ENCODE measurements at places on chromosomes 12 and 14.

DNA sequence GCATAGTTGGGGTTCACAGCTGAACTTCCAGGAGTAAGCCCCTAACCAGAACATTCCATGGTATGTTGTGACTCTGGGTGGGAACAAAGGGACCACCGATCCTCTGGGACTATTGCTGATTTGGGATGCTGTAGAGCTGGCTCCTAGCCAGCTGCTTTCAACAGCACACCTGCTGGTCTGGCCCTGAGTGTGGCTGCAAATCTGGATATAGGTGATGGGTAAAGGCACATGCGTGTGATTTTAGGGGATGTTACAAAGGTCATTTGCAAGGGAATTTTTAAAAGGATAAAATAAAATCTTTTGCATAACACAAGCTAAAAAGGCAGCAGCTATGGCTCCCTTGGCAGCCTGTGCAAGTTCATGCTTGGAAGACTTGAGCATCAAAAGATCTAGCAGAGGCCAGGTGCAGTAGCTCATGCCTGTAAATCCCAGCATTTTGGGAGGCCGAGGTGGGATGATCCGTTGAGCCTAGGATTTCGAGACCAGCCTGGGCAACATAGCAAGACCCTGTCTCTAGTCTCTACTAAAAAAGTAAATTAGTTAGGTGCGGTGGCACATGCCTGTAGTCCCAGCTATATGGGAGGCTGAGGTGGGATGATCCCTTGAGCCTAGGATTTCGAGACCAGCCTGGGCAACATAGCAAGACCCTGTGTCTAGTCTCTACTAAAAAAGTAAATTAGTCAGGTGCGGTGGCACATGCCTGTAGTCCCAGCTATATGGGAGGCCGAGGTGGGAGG is 1.6 kb downstream of the ALDH2 start:
- no peak for DNase-seq

DNA sequence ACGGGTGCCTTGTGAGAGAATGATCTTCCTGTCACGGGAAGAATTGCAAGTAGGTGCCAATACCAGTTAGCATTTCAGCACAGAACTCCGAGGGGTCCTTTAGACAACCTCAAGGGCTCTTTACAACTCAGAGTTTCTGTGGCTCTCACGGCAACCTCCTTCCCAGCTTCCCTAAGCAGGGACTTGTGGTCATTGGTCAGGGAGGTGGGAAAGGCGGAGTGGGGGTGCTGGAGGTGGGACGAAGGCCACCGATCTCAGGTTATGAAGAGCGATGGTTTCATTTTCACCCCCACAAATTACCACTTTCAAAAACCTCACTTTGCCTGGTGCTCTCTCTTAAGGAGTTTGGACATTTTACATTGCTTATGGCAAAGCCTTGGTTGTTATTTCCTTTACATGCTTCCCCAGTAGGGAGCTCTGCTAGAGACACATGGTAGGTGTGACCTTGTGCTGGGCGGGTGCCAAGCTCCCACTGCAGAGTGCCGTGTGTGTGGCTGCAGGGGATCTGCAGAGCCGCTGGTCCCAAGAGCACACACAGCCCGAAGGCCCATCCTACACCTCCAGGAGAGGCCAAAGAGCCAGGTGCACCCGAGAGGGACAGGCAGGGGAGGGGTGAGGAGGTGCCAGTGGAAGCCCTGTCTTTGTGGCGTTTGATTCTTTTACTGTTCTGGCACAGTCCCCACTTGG is 21.4 kb downstream of the BCL2L14 start:
- no peak for DNase-seq

GRCh38 chr14:21467616-21468015 is 9.1 kb downstream of the RAB2B start:
- DNase-seq: no peak

GRCh38 chr14:57961786-57962060 is 95.8 kb upstream of the SLC35F4 start:
- DNase-seq: no peak
